ENCODE measurements at places on chromosomes 7 and 10.
A peak's percentile ranks its signal among the peaks of the same experiment; 100 is the strongest.

- no peak for DNase-seq
These were observed 81.0 kb downstream of the CFAP58 start for GRCh38 chr10:104434601-104435000.

GRCh38 chr7:151012031-151012692 is 12.1 kb downstream of the ATG9B start:
- no peak for DNase-seq

DNA sequence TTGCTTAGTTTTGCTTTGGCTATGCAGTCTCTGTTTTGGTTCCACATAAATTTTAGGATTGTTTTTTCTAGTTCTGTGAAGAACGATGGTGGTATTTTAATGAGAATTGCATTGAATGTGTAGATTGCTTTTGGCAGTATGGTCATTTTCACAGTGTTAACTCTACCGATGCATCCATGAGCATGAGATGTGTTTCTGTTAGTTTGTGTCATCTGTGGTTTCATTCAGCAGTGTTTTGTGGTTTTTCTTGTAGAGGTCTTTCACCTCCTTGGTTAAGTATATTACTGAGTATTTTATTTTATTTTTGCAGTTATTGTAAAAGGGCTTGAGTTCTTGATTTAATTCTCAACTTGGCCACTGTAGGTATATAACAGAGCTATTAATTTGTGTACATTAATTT is 78.2 kb upstream of the ZNF92 start:
- no peak for DNase-seq

GRCh38 chr7:140300243-140301136 is 97.8 kb downstream of the SLC37A3 start:
- no peak for DNase-seq

GRCh38 chr7:73700069-73700423 is 16.6 kb downstream of the BUD23 start:
- DNase-seq, result no peak

- DNase-seq, result peak; percentile 15
These were observed 60.8 kb upstream of the SORCS3 start for GRCh38 chr10:104580321-104580720.

- no peak for DNase-seq
These were observed 6.8 kb downstream of the FFAR4 start for GRCh38 chr10:93573051-93573909.

GRCh38 chr10:30792025-30792424 is 162.5 kb upstream of the LYZL2 start:
- no peak for DNase-seq

DNA sequence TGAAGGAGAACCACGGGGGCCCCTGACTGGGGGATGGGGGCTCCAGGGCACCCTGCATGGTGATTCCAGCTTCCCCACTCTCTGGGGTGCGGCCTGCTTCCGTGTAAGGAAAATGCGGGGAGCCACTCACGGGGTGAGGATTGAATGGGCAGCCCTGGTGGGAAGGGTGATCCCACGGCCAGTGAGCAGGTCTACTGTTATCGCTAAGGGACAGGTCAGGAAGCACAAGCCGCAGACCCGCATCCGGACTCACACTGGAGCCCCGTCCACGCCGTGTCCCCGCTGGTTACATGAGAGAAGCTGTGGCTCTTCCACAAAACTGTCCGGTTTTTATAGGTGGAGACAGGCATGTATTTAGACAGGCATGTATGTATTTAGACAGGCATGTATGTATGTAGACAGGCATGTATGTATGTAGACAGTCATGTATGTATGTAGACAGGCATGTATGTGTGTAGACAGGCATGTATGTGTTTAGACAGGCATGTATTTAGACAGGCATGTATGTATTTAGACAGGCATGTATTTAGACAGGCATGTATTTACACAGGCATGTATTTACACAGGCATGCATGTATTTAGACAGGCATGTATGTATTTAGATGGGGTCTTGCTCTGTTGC is 5.7 kb downstream of the PSMG3 start:
- no peak for DNase-seq

DNA sequence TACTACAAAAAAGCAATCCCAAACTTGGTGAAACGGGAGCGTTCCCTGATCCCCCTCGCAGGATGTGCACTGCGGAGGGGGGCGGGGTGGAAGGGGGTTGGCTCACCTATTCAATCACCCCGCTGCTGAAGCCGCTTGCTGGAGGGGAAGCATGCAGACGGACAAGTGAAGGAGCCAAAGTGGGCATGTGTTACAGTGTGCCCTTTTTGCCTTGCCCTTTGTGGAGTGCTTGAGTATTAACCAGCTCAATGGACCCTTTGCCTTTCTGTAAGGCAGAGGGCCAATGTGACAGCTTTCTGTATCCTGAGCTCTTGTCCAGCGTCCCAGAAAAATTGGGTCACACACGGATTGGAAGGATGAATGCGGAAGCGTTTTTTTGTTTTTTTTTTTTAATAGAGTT is 348.9 kb upstream of the NPSR1 start:
- no peak for DNase-seq

DNA sequence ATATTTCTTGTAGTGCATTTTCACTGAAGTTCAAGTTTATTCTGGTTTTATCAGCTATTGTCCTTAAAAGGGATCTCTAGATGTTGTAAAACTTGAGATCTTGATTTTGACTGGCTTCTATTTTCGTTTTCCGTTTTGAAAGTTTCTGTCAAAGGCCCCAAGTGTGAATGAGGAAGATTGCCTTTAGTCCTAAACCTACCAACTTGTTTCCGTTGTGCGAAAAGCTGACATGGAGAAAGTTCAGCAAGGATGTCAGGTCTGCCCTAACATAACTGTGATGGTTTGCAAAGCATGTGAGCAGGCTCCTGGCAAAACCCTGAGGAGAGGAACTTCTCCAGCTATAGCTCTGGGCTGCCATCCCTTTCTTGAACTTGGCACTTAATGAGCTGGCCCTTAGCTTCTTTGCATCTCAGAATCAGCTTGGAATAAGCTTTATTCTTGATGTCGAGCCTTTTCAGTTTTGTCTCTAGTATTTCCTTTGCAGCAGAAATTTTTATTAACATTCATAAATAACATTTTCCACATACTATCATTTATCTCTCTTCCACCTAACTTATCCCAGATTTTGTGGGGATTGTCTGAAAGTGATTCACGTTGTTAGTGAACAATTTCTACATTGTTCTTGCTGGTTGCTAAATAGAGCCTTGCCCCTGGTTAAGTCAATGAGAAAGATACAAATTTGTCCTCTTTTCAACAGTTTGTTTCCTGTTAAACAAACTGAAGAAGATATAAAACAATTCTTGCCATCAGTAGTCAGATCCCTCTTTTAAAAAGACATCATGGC is 559.4 kb downstream of the SUGCT start:
- DNase-seq, result no peak

- DNase-seq, result no peak
These were observed 80.8 kb downstream of the PAX2 start for GRCh38 chr10:100826031-100826651.

- DNase-seq, result no peak
These were observed 1162.9 kb downstream of the CNTNAP2 start for GRCh38 chr7:147279514-147279913.

DNA sequence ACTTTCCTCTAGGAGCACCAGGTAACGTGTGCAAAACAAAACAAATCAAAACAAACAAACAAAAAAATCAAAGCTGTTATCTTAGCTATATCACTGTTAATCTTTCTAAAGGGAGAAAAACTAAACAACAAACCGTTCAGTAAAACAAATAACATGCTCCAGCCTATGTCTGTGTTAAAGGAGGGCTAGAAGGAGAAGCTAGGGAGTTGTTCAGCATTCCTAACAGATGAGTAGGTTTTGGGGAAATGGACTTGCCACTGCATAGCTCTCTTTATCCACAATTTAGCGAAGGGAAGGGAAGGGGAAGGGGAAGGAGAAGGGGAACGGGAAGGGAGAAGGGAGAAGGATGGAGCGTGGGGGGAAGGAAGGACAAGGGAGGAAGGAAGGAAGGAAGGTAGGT is 134.2 kb upstream of the AKR1E2 start:
- DNase-seq, result peak; percentile 32

DNA sequence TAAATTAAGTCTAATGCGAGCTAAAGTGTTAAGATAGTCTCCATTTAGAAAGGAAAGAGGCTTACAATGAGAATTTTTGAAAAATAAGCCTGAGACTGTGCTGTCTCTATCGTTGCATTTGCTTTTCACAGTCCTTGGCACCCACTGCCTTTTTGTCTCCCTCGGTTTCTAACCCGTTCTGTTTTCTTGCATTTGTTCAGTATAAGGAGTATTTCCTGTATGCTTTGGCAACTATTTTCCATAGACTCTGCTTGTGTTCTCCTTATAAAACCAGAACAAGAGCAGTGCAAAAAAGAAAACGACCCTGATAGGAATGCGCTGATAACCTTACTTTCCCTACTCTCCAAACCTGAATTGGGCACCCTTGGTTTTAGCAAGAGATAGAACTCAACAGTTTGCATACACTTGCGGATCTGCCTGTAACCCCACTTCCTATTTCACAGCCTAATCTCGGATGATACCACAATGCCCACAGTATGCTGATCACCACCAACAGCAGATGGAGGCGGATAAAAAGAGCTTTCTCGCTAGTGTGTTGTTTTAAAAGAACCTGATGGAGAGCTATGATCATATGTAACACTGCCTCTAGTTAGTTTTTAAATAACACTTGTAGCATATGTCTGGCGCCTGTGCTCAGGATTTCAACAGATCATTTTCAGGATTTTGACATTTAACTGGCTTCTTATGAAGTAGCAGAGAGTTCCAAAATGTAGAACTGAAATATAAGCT is 1.6 kb upstream of the ARHGAP12 start:
- DNase-seq, result no peak

Data from MCF 10A (cell line).